ENCODE measurements at places on chromosomes 6 and 20.

DNA sequence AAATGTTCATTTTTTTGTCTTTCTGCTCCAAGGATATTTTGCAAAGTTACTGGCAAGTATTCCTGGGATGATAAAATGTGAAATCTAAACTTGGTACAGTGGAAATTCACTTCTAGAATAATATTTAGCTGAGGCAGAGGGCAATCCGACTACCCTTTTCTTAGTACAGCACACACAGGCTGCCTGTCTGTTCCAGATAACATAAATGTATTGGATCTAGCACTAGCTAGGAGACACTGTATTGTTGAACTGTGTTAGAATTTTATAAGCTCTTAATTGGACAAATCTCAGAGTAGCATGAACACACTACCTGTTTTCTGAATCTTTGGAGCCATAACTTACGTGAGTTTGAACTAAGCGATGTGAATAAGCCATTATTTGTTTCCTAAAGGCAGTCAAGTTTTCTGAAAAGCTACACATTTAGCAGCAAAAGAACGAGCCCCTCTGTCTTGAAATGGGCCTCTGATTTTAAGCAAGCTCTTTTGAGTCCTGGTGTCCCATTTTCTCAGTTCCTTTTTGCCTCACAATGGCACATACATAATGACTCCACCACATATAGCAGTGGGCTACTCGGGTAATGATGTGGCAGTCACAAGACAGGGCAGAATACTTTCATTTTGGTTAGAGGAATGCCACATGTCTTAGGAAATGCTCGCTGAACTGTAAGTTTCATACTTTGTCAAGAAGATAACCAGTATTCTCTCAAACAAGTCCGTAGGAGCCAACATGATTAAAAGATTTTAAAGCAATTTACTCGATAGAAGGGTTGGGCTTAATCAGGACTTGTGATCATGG is 116.5 kb upstream of the ESR1 start:
- peak; percentile 30 for DNase-seq

- no peak for DNase-seq
Measured at GRCh38 chr20:37347347-37347823, 1.4 kb downstream of the SRC start.

GRCh38 chr20:49888212-49889000 is 26.9 kb downstream of the SPATA2 start:
- DNase-seq, result peak; percentile 69

GRCh38 chr6:35089935-35090505 is 51.1 kb downstream of the TCP11 start:
- DNase-seq, result peak; percentile 67

DNA sequence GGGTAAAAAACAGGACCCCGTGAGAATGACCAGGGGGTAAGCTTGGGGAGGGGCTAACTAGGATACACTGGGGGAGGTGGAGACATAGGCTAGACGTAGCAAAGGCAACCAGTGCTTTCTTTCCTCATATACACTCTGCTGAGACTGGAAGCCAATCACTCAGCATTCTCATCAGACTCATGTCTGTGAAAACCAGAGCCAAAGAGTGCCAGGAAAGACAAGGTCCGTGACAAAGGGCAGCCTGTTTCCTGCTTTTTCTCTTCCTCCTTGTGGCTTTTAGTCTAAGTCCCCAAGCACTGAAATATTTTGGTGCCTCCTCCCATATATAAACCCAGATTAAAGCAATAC is 97.9 kb upstream of the NEDD9 start:
- DNase-seq, result no peak

- DNase-seq, result no peak
Measured at GRCh38 chr20:20084296-20084752, 32.0 kb downstream of the CFAP61 start.

- no peak for DNase-seq
Measured at GRCh38 chr6:53578371-53578770, 33.5 kb upstream of the GCLC start.

- peak; percentile 89 for DNase-seq
Measured at GRCh38 chr6:30682143-30683117, 4.0 kb downstream of the PPP1R18 start.

DNA sequence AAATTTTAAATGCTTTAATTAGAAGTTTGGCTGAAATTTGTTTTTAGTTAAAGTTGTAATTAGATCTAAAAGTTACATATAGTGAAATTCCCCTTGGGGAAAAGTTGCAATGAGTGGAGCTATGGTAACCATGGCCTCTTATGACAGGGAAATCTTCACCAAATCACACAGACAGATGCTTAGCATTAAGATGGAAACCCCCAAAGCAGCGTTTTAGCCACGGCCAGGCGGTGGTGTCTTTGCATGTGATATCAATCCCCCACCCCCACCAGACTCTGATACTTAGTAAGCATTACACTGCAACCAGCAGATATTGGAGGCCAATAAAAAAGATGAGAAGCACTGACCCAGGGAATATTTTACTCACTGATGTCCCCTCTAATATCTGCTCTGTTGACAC is 75.7 kb downstream of the REPS1 start:
- DNase-seq, result no peak

All from AG08395 (cell line).